ENCODE measurements at places on chromosomes 13 and 19.
A peak's percentile ranks its signal among the peaks of the same experiment; 100 is the strongest.

DNA sequence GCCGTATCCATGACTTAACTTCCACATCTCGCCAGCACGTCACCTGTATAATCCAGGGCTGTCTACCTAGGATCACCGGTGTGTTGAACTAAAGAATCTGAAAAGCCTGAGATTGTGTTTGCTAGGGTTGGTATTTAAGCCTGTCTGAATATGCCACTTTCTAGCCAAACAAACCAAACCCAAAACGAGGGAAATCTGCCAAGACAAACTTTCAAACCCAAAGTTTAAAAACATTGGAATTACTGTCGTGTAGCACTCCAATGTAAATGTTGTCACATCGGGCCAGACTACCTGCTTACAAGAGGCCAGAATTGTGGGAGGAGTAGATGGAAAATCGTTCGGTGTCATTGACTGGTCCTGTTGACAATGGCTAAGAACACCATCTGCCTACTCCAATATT lies 747.8 kb downstream of the EFNB2 start:
- peak; percentile 20 for DNase-seq

DNA sequence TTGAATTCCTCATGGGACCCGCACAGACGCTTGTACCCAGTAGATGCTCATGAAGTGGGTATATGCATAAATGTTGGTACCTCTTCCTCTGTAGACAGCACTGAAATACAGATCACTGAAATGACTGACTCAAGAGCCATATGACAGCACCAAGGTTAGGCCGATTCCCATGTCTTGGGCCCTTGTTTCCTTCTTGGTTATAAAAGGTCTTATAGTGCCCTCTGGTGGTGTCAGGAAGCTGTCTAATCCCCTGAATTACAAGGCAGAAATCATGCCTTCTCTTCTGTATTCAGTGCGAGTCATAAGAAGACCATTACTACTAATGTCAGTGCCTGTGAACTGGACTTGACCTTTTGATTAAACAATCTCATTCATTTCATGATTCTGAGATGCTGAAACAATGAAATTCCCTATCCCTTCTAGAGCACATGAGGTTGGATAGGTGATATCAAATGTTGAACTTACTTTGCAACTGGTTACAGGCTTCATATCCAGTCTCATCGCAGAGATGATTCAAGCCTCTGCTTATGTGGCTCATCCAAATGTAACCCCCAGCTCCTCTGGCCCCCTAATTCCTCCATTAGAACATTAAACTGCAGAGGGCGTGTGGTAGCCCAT lies 59.7 kb downstream of the SPATA13 start:
- peak; percentile 58 for DNase-seq

- DNase-seq = no peak
Observed at GRCh38 chr13:47213047-47213446, 316.2 kb upstream of the HTR2A start.

DNA sequence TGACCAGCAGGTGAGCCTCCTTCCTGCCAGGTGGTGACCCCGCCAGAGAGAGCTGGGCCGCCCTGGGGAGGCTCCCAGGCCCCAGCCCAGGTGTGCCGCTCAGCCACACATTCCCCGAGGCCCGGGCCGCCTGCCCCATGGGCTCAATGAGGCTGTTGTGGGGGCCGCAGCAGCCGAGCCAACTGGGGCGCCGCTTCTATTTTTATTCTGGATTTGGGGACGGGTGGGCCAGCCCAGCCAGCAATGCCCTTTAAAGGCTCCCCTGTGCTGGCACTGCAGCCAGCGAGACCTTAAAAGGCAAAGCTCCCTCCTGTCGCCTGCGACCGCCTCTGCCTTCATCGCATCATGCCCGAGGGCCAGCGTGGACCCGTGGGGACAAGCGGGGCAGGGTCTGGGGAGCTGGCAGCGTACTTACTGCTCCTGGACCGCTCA lies 17.7 kb upstream of the CRTC1 start:
- DNase-seq = no peak

DNA sequence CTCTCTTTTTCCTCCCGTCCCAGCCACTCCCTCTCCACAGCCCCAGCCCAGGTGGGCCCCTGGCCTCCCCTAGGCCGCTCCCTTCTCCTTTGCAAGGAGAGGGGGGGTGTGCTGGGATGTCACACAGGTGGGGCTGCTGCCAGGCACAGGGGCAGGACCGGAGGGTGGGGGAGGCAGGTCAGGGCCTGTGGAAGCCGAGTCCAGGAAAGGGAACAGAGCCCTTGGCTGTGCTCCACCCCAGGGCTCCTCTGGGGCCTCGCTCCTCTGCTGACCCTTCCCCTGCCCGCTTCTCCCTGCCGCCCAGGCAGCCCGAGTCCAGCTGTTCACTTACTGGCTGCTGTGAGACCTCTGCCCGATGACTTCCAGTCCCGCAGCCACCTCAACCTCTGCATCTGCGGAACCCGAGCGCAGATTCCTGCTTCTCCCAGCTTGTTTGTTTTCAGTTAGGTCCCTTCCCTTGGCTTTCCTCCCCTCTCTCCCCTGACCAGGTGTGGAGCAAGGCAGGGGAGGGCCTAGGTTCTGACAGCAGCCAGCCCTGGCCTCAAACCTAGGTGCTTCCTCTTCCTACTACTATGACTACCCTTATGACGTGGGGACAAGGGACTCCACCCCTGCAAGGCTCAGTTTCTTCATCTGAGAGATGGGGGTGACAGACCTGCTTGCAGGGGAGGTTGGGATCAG lies 850 bp upstream of the KLK11 start:
- DNase-seq = no peak

DNA sequence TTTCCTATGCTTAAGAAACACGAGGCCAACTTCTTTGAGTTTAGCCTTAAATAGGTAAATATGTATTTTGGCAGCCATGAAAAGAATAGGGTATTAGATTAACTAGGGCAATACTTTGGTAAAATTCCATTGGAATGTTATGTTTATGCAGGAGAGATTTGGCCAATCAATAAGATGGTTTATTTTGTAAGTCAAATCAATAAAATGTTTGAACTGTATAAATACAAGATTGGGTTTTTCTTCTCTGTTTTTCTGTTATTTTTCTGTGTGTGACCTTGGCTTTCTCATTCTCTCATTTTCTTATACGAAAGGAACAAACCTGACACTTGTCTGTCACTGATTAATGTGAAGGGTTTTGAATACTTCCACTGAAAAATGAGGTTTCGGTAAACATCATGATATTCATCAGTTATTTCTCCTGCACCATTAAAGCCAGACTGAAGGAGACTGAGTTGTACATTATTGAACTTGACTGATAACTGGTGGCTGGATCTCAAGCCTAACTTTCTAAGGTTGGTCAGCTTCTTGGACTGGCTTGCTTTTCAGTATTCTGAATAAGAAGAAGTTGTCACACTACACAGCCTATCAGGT lies 8.6 kb downstream of the FRY start:
- DNase-seq = no peak

- peak; percentile 27 for DNase-seq
Observed at GRCh38 chr13:101916108-101916774, 463.8 kb downstream of the ITGBL1 start.

DNA sequence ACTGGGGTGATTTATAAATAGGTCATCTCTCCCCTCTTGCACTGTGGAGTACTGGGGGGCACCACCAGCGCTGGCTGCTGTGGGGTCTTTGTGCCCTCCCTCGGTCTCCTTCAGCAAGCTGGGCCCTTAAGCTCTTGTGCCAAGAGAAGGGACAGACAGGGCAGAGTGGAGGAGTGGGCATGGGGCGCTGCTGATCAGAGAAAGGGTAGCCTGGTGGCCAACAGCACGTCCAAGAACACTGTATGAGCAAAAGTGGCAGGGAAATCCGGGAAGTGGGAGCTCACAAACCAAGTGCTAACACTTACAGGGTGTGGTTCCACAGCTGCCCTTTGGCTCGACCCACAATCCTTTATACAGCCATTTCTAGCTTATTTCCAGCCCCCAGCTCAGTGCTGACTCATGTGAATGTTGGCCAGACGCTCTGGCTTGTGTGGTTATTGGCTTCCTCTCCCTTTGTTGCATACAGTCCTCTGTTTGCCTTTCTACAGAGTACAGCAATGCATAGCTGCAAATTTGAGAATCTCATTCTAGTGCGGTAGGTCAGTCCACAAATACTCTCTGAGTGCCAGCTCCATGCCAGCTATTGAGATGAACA lies 298.8 kb downstream of the SHISA2 start:
- peak; percentile 94 for DNase-seq

GRCh38 chr13:36870050-36870692 lies 49.9 kb downstream of the SMAD9 start:
- DNase-seq = no peak

DNA sequence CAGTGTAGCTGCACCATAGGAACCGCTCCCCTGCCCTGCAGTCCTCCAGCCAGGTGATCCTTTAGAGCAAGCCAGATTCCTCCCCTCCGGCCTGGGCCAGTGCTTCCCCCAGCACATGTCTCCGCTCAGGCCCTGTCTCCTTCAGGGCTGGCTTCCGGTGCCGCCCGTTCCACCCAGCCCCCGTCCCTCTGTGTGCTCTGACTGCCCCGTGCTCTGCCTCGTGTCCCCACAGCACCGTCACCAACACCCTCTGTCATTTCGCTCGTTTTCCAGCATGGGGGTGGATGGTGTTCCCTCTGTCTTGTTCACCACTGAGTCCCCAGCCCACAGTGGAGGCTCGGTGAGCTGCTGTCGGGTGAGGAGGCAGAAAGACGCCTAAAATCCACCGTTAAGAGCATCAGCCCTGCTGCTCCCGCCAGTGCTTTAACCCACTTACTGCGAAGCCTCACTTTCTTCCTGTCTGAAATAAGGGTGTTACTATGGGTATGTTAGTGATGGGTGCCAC lies 54.5 kb downstream of the TSSK6 start:
- no peak for DNase-seq

DNA sequence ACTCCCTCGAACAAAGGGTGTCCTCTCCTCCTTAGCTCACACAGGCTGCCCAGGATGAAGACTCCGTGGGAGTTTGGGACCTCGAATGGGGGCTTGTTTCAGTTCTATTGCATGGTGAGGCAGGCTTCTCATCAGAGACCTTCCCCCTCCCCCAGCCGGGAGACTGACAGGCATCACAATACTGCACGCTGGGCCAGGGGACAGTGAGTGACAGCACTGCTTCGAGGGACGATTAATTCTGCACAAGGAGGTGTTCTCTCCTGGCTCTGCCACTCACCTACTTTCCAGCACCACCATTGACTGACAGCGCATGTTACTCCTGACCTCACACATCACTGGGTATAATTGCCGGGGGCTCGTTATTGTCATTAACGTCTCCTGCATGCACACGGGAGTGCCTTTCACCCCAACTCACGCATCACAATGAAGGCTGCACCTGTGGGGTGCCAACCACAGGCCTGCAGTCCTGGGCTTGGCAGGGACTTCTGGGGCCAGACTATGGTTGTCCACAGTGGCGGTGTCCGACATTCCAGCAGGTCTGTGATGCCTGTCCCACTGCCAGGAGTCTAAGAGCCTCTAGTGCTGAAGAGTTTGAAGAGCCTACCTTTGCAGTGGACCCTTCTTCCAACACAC lies 412.2 kb upstream of the TSHZ3 start:
- no peak for DNase-seq

DNA sequence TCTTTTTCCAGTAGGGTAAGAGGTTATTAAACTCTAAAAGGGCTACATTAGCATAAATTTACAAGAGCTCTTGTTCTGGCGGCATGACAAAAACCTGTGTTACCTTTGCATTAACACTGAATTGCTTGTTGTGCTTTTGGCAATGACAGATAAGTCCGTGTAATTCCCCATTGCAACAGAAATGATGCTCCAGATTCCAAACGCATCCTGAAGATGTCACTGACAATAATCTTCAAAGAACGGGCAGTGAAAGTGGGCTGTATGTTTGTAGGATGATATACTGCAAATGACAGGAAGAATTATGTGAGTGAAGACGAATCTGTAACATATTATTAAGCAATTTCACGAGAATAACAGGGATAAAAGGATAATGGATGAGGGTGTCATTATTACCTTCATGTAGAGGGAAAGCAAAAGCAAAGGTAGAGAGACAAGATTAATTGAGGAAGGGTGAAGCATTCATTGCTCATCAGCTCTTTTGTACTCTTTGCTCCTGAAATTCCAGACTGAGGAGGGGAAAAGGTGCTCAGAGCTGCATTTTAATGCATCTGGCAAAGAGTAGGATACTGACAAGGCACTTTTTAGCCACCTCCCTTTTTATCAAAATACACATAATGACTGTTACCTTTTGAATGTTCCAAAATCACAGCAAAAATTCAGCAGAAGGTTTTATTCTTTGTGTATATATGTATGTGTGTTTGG lies 38.5 kb upstream of the MAB21L1 start:
- DNase-seq = no peak

DNA sequence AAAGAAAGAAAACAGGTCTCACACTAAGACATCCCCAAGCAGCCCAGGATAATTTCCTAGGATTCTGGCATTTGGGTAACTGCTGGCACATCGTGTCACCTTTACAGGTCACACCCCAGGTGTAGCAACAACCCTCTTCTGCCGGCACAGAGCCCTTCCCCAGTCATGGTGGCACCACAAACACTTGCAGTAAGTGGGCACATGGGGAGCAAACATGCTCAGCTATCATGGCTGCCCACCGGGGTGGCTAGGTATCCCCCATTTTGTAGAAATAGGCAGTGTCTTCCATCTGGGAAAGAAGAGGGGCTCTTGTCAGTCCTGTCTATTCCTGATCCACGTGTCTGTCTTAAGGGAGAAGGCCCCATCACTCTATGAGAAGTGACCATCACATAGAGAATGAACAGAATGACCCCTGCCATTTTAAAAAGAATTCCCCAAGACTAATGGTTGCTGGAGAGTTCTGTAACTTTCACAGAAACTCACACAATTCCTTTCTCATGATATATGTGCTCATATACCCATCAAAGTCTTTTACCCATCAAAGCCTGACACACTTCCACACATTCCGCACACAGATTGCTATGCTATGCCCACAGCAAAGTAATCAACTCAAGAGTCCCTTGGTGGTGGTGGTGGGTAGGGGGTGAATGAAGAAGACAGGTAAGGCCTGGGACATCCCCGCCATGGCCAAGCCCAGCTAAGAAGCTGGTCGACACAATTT lies 33.3 kb downstream of the BRD4 start:
- DNase-seq = no peak

DNA sequence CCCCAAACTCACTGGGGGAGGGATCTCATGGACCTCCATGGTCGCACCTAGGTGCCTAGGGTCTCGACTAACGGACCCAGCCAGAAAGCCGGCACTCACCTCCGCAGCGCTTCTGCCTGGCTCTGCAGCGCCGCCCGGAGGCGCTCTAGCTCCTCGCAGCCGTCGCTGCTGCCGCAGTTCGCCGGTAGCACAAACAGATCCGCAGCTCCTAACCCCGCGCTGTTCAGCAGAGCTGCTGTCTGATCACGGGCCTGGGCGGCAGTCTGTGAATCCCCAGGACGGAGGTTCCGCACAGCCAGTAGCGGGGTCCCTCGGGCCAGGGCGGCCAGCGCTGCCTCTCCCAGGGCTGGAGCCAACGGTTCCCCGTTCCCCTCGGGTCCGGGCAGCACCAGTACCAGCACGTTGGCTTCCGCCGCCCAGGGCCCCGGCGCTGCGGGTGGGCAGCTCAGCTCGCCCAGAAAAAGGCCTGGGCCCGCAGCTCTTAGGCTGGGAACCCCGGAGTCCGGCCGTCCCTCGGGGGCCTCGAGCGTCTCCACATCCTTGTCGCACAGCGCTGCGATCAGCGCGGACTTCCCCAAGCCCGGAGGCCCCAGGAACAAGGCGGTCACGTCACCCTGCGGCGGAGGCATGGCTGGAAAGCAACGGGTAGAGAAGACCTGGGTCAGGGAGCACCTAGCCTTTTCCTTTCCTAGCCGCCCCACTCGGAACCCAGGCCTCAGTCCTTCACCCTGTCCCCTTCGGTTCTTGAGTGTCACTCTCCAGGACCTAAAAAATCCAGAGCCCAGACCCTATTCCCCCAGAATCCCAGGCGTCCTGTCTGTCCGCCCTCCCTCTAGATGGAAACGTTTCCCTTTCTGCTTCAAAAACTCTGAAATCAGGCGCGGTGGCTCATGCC lies 977 bp downstream of the IRGQ start:
- DNase-seq = peak; percentile 74
